Eye (tissue), 1 donor: ENCODE measurements at places on chromosomes 12 and 14.

- no peak for DNase-seq
These were observed 50.8 kb downstream of the NTN4 start for GRCh38 chr12:95739561-95740313.

GRCh38 chr12:122547330-122547729 is 20.3 kb downstream of the KNTC1 start:
- DNase-seq, result no peak

DNA sequence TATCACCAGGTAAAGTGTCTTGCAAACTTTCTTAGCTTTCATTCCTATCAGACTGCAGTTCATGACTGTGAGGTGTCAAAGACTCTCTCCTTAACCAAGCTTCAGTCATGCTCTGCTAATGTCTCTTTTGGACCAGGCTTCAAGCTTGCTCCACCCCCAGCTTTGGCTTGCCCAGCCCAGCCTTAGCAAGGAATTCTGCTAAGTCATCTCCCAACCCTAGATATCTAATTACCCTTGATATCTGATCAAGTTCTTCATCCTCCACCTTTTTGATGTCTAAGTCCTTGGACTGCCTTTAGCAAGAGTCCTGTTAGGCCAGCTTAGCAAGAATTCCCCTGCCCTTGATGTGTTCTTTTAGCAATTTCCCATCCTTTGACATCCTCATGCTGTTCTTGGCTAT is 108.9 kb upstream of the FGD4 start:
- no peak for DNase-seq

GRCh38 chr14:64784006-64784405 is 79.8 kb downstream of the PLEKHG3 start:
- DNase-seq, result no peak

- no peak for DNase-seq
These were observed 6.7 kb upstream of the SSPN start for GRCh38 chr12:26188641-26189040.
